ENCODE measurements at places on chromosomes 4 and X. TPM values are rescaled to one million over a fixed set of nuclear protein-coding genes. Genes with fewer than 3 reads are reported as not detected.

GRCh38 chr4:112279025-112279881 is 6.5 kb downstream of the TIFA start:
- DNase-seq = no peak

The BGN gene
- polyA plus RNA-seq = 148 TPM

The BMP3 gene
- polyA plus RNA-seq = 18.7 TPM

The IL9R gene
- polyA plus RNA-seq = 0.20 TPM
